Activated CD4-positive, alpha-beta T cell treated with anti-CD3 and anti-CD28 coated beads for 24 hours (primary cell): ENCODE measurements at places on chromosomes 3 and 15.

GRCh38 chr15:58534556-58534955 lies 102.8 kb downstream of the LIPC start:
- DNase-seq = no peak

GRCh38 chr15:86079508-86080266 lies at the start of gene AGBL1:
Gene AGBL1 (plus strand): TSS chr15:86079871.
- no peak for DNase-seq

GRCh38 chr3:152123457-152123856 lies 145.3 kb upstream of the MBNL1 start:
- no peak for DNase-seq

GRCh38 chr3:143476965-143477640 lies 357.5 kb downstream of the CHST2 start:
- no peak for DNase-seq

GRCh38 chr3:62229211-62229610 lies 144.1 kb downstream of the FEZF2 start:
- DNase-seq = no peak
